ENCODE measurements at places on chromosomes 5 and 9. TPM values are rescaled to one million over a fixed set of nuclear protein-coding genes. Genes with fewer than 3 reads are reported as not detected.

DNA sequence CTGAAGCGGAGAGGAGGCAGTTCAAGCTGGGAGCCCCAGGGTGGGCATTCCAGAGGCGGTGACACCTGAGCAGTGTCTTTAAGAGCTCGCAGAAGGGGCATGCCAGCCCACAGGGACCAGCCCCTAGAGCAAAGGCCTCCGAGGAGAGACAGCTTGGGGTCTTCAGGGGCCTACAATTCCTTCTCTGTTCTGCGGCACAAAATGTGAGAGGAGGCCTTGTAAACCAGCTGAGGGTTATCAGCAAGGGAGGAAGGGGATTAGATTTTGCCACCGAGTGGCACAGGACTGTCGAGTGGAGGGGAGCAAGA is 505 bp upstream of the SIGMAR1 start:
- DNase-seq: no peak

DNA sequence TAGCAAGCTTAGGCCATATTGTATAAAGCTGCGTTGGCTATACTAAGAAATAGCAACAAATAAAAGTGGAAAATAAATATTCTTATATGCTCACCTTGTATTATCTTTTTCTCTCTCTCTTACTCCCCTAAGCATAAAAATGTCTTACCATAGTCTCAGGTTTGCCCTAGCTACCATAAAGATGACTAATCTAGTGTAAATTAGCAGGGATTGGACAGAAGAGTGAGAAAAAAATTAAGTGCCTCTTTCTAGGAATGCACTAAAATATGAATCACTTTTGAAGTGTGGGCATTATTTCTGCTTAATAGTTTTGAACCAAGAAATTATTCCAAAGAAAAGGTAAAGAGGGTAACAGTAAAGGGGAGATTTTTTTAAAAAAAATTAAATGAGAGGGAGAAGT is 201.3 kb downstream of the HINT1 start:
- DNase-seq: no peak

DNA sequence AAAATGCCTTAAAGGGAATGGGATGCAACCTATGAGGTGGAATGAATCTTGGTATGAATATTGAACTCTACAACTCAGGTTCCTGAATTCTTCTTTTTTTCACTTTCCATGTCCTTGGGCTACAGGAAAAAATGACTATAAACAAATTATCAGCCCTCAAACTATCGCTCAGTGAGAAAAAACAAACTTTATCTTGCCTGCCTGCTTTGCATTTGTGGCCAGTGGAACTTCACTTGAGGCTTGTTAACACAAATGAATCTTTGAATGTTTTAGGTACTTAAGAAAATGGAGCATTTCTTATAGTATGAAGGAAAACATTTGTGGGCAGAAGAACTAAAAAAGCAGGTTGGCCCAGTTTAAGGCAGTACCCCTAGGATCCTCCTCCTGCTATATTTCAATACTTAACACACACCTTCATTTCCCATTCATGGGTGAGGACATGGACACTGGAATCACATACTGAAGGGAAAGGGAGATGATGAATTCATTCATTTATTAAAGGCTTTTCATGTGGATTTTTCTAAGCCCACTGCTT is 34.1 kb downstream of the ELOVL7 start:
- DNase-seq: no peak

DNA sequence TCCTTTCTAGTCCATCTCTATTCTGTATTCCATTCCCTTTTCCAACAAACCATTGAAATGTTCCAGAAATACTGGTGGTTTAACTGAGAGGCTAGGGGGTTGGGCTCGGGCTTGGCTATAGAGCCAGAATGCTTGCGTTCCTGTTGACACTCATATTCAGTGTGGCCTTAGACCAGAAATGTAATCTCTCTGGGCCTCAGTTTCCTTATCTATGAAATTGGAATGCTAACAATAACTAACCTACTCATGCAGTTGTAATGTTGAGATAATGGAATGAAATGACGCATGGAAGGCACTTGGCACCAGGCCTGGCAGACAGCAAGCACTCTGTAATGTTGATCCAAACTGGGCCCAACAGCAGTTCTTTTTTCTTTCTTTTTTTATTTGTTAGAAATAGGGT is 26.8 kb downstream of the JADE2 start:
- peak; percentile 81 for DNase-seq

DNA sequence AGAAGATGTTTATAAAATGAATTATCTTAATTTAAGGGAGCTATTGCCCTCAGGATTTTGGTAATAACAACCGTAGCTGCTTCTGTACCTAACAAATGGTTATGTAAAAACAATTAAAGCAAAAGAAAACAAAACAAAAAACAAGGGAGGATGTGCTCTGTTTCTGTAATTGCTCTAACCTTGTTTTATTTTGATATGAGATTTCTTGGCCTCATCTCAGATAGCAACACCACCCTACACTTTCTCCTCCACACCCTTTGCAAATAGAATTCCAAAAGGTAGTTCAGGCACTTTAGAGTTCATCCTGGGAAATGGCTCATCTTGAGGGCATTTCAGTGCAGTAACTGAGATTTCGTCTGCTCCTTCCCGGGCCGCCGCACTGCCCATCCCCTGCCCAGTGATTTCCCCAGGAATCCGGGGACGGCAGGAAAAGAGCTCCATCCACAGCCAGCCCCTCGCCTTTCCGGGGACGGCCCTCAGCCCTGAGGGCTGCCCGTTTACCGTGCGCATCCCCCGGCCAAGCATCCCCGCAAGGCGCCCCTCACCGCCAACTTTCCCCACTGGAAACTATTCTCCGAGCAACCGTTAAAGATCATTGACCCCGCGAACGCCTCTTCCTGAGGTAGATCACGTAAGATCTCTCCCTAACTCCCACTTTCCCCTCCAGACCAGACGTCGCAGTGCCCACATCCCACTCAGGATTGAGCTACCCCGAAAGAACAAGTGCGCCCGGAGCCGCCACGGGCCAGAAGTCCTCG is 1.2 kb downstream of the FNBP1 start:
- DNase-seq: no peak

LURAP1L gene
- 6.6 TPM for total RNA-seq

GRCh38 chr5:77607324-77607723 is 31.2 kb downstream of the OTP start:
- DNase-seq: no peak

DNA sequence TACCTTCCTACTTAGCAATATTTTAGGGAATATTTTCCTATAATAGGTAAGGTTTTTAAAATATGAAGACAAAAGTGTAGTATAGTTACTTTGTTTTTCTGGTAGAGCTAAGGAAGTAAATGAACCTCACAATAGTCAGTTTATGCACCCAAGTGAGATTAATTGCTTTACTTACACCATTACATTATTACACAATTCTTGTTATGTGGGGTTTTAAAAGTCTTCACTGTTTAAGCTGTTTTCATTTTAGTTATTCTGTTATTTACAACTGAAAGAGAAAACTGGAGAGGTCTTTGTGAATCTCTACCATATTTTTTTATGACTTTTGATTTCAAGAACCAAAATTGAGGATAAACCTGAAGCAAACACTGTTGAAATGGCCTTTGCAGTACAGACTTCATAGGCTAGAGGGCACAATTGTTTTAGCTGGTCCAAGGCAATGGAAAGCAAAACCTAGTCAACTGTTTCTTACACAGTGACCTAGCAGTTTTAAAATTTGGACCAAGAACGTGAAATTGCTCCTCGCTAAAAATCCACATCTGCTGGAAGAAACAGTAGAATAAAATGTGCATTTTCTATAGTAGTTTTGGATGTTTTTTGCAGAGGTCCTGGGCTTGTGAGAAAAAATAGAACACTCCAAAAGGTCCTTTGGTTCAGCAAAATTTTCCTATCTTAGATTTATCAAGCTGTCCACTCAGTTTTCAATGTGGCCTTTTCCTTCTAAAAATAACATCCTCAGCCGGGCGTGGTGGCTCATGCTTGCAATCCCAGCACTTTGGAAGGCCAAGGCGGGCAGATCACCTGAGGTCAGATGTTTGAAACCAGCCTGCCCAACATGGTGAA is 66.4 kb upstream of the FER start:
- peak; percentile 76 for DNase-seq

DNA sequence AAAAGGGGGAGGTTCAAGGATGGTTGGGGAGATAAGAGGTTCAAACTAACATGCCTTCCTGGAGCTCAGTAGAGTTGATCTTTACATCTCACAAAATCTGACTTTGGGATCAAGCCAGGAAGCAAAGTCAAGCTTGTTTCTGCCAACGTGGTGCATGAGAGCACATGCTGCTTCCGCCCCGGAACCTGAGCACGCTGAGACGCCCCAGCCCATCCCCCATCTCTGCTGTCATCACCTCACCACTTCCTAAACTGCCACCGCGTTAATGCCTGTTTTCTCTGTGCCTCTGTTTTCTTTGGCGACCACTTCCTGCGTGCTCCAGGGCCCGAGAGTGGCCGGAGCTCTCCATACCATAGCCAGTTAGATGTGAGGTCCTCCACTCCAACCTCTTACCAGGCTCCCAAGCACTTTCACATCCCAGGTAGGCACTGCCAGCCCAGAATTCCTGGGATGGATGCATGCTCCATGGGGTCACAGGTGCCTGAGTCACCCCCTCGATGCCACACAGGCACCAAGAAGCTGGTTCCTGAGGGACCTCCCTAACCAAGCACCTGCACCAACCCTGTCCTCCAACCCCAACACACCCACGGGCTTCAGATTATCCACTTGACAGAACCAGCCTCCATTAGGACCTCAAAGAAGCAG is 31.2 kb upstream of the AFAP1L1 start:
- DNase-seq: no peak

GRCh38 chr5:59798862-59799667 is 94.5 kb downstream of the PDE4D start:
- peak; percentile 74 for DNase-seq

DNA sequence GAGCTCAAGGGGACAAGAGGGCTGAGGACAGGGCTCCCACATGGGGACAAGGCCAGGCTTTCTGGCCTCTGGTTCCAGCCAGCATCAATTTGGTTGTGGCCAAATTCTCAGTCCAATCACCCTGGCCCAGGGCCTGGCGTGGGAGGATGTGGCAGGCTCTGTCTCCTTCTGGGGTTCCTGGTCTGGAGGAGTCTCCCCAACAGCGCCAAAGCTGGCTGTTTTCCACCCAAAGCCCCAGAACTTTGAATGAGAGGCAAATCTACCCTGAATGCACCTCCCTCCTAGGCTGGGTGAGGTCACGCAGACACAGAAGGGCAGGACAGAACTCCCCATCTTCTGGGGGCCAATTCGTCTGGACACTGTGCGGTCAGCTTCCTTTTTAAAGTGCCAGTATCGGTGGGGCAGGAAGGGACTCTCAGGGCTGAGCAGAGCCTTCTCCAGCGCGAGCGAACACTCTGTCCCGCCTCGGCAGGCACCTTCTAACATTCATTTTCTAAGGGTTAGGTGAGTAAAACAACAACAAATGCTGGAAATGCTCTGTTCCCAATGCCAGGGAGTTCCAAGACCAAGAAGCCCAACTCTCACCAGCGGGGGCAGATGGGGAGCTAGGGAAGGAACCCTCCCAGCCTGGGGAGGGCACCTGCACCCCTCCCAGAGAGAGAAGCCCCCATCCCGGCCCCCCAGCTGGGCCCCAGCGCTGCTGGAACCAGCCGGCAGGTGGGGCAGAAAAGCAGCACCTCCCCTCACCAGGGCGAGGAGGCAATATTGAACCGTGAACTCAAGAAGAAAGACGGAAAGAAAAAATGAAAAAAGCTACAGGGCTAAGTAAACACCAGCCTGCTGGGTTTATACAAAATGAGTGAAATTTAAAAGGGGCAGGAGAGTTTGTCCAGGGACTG is 3.7 kb upstream of the DPM2 start:
- no peak for DNase-seq

DNA sequence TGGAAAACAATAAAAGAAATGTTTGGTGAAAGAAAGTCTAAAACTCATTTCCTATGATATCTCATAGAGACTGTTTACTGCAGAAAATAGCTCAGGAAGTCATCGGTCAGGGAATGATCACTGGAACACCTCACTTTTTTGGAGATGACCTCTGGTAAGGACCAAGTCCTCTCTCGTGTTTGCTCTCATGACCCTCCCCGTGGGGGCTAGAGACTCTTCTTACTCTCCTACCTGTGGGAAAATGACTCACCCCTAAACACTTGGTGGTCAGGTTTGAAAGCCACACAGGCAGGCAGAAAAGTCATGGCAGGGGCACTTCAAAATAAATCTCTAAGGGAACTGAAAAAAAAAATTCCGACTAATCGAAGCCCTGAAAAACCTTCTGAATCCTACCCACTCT is 48.2 kb downstream of the FAM240B start:
- peak; percentile 27 for DNase-seq

DNA sequence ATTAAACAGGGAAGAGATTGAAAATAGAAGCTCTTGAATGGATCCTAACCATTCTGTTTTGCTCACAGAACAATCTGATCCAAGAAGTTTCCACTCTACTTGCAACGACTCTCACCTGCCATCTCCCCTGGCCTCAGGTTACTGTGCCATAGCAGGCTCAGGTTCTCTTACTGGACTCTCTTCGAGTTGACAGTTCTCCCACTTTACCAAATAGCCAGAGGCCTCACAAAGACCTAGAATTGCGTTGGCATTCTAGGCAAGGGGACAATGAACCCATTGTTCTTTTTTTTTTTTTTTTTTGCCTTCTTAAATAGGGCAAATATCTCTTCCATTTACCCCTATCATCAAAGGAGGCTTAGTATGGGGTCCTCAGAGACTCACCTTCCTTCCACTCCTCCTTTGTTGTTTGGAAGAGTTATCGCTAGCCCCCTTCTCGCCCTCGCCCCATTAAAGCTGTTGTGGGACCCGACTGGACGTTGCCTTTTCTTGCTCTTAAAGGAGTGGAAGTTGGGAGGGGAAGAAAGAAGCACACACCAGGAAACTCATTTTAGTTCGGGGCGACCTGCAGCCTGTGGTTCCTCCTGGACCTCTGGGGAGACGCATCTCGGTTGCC is 688 bp upstream of the PLPPR1 start:
- no peak for DNase-seq

SLC34A1 gene
- total RNA-seq: 0.05 TPM

Measured in A172 (cell line).